ENCODE measurements at places on chromosomes 3 and 15. TPM values are rescaled to one million over a fixed set of nuclear protein-coding genes. Genes with fewer than 3 reads are reported as not detected.

Gene ZNF774
- total RNA-seq, result 1.2 TPM

GRCh38 chr3:189849262-189849661 is 218.1 kb downstream of the TP63 start:
- no peak for DNase-seq
- no peak overlapping the region for H3K27ac ChIP-seq
- no peaks in the 10 kb centered on the region for H3K36me3 ChIP-seq
- H3K4me3 ChIP-seq, result no peak overlapping the region
- peaks cover 3% of the 10 kb centered on the region for H3K27me3 ChIP-seq
- H3K4me1 ChIP-seq, result no peaks in the 10 kb centered on the region

DNA sequence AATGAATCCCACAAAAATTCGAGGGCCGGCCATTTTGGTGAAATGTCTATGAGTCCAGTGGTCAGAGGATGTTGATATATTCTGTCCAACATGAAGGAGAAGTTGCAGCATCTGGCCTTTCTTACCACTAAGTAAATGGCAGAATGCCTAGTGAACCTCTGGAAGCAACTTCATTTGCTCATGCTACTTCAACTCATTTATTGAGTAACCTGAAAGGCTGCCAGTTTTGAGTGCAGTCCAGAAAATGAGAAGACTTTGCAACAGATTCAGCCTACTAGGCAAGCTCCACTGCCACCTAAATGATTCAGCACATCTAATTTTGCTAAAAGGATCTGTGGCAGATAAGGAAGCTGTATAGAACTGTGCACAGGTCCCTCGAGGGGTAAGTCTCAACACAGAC is 265.0 kb downstream of the OPA1 start:
- no peak overlapping the region for H3K27ac ChIP-seq
- DNase-seq, result no peak
- H3K4me1 ChIP-seq, result no peaks in the 10 kb centered on the region
- no peaks in the 10 kb centered on the region for H3K36me3 ChIP-seq
- H3K4me3 ChIP-seq, result no peak overlapping the region

Gene WDR72
- total RNA-seq, result not detected

Gene DOCK3
- 3.6 TPM for total RNA-seq

- DNase-seq, result no peak
- no peak overlapping the region for H3K4me3 ChIP-seq
- H3K27ac ChIP-seq, result no peak overlapping the region
- H3K36me3 ChIP-seq, result no peaks in the 10 kb centered on the region
Measured at GRCh38 chr3:159785273-159785708, 203.3 kb upstream of the IL12A start.

- no peaks in the 10 kb centered on the region for H3K27me3 ChIP-seq
- no peak overlapping the region for H3K4me3 ChIP-seq
- DNase-seq, result no peak
Measured at GRCh38 chr15:84595660-84596059, 5.1 kb upstream of the ZSCAN2 start.

- peaks cover 8% of the 10 kb centered on the region for H3K27me3 ChIP-seq
- DNase-seq, result no peak
- no peaks in the 10 kb centered on the region for H3K36me3 ChIP-seq
- H3K4me1 ChIP-seq, result no peaks in the 10 kb centered on the region
- no peak overlapping the region for H3K4me3 ChIP-seq
- H3K27ac ChIP-seq, result no peak overlapping the region
Measured at GRCh38 chr3:195768831-195769303, 42.9 kb downstream of the MUC4 start.

Gene GOLGA8J
- not detected for total RNA-seq

GRCh38 chr3:189393598-189393997 is 221.8 kb downstream of the TPRG1 start:
- no peak for DNase-seq
- peaks cover 10% of the 10 kb centered on the region for H3K4me1 ChIP-seq
- no peak overlapping the region for H3K27ac ChIP-seq
- H3K27me3 ChIP-seq, result no peaks in the 10 kb centered on the region

Gene FHIT
- total RNA-seq, result 7.9 TPM

Gene AQP9
- total RNA-seq, result not detected

Gene PCYT1A
- total RNA-seq, result 31.0 TPM

- H3K36me3 ChIP-seq, result no peaks in the 10 kb centered on the region
- no peak overlapping the region for H3K4me3 ChIP-seq
- H3K27ac ChIP-seq, result no peak overlapping the region
- H3K4me1 ChIP-seq, result no peaks in the 10 kb centered on the region
Measured at GRCh38 chr3:98259707-98260106, 4.3 kb upstream of the OR5H6 start.

Gene TBC1D23
- 14.4 TPM for total RNA-seq

DNA sequence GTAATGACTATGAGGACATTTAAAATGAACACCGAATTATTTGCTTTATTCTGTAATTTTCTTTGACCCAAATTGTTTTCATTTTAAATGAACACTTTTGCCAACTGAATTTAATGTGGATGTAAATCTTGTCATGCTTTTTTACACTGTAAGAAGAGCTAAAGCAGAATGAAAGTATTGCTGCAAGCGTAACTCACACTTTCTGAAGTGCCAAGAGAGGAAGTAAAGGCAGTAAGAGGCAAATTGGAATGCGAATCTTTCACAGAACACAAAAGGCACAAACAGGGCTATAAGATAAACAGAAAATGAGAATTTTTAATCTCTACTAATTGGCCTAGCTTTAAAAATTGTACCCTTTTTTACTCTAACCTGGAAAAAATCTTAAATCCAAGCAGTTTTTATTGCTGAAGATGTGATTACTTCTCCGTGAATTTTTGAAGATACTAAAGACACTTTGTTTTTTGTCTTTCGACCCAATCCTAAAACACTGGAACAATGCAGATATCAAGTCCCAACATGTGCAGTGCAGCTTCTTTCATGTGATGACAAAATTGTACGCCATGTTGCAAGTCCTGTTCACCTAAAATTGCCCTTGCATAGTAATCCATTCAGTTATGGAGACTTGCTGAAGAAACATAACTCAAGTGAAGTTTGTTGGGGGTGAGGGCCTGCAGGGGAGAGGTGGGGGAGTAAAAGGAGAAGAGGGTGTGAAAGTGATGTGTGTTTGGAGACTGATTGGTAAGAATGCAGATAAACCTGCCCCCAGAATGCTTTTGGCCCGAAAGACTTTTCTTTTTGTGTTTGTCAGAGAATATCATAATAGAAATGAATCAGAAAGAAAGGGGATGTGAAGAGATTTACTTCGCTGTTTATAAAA is 1.4 kb downstream of the ARID3B start:
- peaks cover 50% of the 10 kb centered on the region for H3K36me3 ChIP-seq
- H3K4me1 ChIP-seq, result peaks cover 61% of the 10 kb centered on the region
- H3K4me3 ChIP-seq, result peak overlapping the region; percentile 98
- peak overlapping the region; percentile 93 for H3K27ac ChIP-seq
